ENCODE measurements at places on chromosomes 5 and 9.
A peak's percentile ranks its signal among the peaks of the same experiment; 100 is the strongest.

DNA sequence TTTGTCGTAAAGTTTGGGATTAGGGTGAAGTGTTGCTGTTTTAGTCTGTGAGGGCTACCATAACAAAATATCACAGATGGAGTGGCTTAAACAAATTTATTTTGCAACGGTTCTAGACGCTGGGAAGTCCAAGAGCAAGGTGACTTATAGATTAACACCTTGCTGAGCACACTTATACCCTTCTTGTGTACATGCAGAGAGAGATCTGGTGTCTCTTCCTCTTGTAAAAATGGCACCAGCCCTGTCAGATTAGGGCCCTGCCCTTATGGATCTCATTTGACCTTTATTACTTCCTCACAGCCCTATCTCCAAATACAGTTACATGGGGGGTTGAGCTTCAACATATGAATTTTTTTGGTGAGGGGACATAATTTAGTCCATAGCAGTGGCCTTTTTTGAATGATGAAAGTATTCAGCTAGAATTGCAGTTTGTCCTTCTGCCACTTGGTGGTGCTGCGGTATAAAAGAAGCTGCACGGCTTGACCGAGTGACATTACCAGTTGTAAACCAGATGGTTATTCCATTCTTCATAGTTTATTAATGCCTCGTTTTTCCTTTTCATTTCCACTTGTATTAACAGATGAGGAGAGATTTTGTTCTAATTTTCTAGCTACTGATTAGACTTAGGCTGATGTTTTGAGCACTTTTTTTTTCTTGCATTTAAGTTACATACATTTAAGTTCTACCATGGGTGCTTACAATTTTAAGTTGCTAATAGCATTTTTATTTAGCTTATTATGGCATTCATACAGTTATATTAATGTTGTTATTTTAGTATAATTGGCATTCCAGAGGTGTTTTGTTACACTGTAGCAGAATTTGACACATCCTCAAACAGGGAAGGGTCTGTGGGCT, 19.4 kb downstream of the DCP2 start:
- DNase-seq: peak; percentile 70

DNA sequence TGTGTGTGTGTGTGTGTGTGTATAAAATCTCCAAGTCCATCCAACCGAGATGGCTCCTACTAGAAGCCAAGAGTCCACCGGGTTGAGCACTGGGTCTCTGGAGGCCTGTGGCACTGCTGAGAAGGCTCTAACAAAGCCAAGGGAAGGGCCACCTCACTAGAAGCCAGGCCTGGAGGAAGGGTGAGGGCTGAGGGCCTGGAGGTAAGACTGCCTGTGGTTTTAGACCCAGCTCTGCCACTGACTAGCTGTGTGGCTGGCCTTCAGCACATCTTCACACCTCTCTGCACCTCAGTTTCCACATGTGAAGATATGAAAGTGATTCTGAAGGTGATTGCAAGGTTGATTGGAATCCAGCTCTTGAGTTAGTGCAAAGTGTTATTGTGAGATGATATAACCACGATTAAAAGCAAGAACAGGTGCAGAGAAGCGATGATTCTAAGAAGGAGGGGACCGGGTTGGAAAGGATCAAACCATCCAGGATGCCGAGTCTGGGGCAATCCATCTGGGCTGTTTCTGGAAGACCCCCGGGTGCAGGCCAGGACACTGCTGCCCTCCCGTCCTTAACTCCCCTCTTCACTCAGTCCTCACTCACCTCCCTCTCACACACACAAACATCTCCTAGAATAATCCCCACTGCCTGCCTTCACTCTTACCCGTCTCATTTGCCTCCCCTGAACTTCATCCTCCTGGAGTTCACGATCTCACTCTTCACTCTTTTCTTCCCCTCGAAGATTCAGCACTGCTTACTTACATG, 2.3 kb downstream of the IL4 start:
- DNase-seq: no peak

DNA sequence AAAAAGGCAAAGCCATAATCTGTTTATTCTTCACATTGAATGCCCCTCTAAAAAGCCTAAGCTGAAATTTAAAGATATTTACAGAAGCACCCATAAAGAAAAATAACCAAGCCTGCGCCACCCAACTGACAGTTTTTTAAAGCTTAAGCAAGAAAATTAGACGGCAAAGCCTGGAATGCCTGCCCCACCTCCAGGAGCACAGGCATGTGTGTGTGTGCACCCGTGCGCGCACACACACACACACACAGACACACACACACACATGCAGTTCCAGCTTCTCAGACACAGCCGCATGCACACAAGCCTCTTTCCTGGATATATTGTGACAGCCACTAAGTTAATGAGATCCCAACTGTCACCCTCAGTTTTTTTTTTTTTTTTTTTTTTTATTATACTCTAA, 88.2 kb downstream of the FRMD3 start:
- no peak for DNase-seq

DNA sequence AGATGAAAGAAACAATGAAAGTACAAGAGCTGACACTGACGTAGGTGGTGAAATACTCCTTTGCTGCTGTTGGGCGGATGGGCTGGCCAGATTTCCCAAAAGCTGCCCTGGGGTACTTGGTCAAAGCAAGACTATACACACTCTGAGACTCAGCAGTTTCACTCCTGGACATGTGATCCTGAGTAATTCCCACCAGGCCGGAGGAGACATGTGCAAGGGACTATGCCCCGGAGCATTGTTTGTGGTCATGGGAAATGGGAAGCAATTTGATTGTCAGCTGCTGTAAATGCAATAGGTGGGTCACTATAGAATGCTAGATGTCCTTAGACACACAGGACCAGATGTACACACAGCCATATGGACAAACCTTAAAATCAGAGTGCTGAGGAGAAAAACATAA, 116.1 kb downstream of the DCP2 start:
- DNase-seq: no peak

GRCh38 chr5:178071108-178071507, 42.2 kb upstream of the N4BP3 start:
- no peak for DNase-seq

DNA sequence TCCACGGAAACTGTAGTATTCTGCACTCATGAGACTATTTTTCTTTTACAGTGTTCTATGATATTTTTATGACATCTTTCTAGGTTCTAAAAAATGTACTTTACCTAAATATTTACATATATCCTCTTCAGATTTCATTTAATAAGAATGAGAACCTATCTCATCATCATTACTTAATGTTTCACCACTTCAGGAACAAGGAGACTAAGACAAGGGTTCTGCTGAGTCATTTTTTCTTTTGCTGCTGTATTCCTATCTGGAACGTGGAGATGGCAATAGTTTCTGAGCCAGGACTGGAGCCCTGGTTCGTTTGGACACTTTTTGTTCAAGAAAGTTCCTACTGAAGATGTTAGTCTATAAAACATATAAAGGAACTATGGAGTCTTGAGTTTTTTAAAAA, 258.2 kb upstream of the MAP3K1 start:
- DNase-seq: no peak
